Activated CD8-positive, alpha-beta memory T cell treated with anti-CD3 and anti-CD28 coated beads, Interleukin-2, amount 50 U/mL, for 4 hours (primary cell): ENCODE measurements at places on chromosomes 5 and 9.

- no peak for DNase-seq
These were observed 128.3 kb downstream of the C5orf15 start for GRCh38 chr5:133840168-133840567.

DNA sequence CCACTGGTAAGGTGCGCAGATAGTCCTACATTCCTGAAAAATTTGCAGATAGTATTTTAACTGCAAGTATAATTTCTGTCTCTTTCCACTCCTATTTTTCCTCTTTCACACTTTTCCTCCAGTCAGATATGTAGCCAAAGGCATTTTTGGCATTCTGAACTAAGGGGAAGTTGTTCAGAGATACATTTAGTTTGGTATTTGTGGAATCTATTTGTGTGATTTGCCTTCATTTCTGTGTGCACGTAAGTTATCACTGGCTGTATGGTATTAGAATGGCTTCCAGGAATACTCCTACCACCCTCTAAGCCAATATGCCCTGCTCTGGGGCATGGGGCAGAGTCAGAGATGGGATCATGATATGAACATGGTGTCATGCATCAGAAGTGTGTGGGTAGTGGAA is 45.8 kb upstream of the GRAMD2B start:
- no peak for DNase-seq

GRCh38 chr9:127598839-127599549 is 13.1 kb upstream of the STXBP1 start:
- DNase-seq, result no peak

GRCh38 chr5:165881259-165881658 is 2375.8 kb downstream of the MAT2B start:
- no peak for DNase-seq

DNA sequence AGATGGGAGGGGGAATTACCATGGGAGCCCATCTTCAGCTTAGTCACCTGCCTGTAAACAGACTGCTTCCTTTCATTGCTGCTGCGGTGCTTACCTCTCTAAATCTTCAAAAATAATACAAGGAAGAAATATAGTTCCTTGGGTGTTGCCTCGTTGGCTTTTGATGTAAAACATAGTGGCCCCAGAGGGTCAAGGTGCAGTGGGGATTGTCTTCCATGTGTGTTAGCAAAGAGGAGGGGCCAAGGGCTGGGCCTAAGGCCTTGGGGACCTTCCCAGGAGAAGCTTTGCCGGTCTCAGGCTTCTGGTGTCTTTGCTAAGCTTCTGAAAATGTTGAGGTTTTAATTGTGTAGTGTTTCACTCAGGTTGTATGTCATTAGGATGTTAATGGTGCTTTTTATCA is 90.0 kb downstream of the PDE8B start:
- DNase-seq, result no peak

DNA sequence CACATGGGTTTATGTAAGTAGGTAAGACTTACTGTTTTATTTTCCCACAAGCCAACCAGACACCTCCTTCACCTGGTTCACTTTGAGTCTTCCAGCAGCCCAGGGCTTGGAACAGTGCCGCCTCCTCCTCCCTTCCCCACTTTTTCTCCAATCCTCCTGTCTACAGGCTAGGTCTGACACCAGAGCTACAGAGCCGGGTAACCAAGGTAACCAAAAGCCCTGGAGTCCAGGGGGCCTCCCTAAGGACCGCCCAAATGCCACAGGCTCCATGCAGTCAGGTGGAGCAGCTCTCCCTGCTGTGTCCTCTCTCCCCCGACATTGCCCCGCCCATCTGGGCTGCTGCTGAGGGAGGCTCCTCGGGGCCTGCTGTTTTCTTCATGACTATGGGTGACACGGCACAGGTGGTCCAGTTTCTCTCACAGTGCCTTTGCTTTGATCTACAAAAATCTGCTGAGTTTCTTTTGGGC is 138.0 kb upstream of the EFNA5 start:
- no peak for DNase-seq

GRCh38 chr5:78727786-78728761 is 79.5 kb upstream of the LHFPL2 start:
- no peak for DNase-seq

DNA sequence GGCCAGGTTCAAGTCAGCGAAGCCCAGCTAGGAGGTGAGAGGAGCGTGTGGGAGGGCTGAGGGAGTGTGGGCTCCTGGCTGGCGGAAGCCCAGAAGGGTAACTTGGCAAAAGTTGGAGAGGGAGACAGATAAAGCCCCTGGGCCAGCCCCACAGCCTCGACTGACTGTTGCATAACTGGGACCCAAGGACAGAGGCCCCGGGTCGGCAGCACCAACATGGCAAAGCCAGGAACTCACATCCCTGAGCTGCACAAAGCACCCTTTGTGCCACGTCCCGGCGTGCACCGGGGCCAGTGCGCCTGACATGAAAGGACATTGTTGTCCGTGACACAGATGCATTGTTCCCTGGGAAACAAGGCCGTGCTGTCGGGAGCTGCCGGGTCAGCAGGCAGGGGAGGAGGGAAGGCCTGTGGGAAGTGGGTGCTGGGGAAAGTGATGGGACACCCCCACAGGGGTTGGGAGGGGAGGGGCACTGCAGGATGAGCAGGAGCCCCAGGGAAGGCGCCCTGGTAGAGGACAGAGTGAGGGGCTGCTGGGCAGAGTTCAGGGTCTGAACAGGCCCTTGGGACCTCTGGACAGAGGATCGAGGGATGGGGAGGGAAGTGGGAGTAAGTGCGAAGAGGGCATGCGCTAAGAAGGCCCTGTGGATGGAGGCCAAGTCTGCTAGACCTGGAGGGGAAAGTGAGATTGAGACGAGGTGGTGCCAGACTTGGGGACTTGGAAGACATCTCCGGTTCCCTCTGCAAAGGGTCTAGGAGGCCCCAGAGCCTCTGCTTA is 13.0 kb upstream of the DPM2 start:
- no peak for DNase-seq

DNA sequence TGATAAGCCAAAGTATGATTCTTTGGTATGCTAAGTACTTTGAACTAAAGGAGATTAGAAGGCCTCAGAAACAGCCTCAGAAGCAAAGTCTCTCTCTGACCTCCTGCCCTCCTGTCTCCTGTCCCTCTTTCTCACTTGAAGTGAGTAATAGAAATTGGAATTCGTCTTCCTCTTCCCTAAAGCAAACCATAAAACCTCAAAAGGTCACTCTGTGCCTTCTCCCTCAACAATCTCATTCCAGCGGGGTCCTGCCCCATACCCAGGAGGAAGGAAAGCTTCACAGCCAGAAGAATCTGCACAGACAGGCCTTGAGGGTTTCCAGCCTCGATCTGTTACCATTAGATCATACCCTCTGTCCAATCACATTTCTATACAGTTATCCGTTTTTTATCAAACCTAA is 87.8 kb downstream of the HAPLN1 start:
- DNase-seq, result no peak

DNA sequence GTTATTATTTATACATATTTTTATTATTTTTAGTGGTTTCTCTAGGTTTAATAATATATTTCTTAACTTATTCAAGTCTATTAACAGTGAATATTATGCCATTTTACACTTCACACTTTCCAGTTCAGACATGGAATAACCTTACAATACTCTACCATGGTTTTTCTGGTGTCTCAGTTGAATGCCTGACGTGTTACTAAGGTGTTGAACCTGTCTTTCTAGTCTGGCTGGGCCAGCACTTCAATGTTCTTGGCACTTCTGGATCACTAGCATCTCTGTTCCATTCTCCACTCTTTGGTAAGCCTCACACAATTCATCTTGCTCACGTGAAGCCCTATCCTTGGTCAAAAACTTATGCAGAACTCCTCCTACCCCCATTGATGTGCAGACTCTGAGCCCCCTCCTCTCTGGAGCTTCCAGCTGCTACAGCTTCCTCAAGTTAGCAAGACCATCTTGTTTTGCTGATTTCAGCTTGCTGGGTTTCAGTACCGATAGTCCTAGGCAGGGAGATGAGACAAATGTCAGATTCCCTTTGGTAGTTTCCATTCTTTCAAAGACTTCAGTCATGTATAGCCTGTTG is 243.1 kb downstream of the FBXO4 start:
- DNase-seq, result no peak

DNA sequence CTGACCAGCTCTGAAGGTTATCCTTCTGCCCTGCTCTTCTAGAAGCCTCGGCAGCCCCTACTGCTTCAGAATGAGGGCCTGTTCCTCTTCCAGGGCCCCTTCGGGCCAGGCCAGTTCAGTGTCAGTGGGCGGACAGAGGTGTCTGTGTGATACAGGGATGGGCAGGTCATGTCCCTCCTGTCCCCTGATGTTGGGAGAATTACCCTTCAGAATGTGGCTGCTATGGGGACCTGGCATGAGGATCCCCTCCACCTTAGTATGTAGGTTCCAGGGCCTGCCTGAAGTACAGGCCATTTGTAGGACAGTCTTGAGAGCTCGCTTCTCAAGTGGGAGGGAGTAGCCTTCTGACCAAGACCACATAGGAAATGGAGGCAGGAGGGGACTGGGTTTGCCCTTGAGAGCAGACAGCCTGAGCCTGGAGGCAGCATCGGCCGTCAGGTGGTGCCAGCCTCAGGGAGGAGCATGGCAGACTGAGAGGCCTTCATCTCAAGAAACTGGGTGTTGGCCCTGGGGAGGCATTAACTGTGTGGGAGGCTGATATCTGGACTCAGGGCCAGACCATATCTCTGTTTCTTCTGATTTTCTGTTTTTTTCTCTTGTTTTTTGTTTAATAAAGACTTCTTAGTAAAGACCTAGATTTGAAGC is 32.0 kb downstream of the ANGPTL2 start:
- no peak for DNase-seq

DNA sequence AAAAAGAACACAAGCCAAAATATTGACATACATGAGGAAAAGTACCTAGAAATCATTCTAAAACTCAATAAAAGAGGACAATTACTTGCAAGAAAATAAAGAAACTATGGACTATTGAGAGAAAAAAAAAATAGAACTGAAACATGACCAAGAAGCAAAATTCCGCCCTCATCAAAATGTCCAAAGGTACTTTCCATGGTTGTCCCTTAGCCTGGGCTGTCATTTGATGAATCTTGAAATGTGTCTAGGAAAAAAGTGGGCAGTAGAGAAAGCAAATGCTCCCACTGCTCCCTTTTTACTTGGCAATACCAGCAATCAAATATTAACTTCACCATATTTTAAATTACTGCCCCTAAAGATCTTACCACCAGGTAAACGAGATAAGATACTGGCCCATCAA is 10.8 kb downstream of the NRG2 start:
- no peak for DNase-seq
